Heart right ventricle (tissue), 16 donors: ENCODE measurements at places on chromosomes 16 and 17. TPM values are rescaled to one million over a fixed set of nuclear protein-coding genes. Genes with fewer than 3 reads are reported as not detected.

GRCh38 chr17:72182371-72182873, 61.6 kb downstream of the SOX9 start:
- H3K27me3 ChIP-seq = no peaks in the 10 kb centered on the region
- no peak overlapping the region for H3K4me3 ChIP-seq
- no peak overlapping the region for H3K27ac ChIP-seq
- peaks cover 6% of the 10 kb centered on the region for H3K4me1 ChIP-seq
- H3K36me3 ChIP-seq = no peaks in the 10 kb centered on the region
- DNase-seq = no peak

DNA sequence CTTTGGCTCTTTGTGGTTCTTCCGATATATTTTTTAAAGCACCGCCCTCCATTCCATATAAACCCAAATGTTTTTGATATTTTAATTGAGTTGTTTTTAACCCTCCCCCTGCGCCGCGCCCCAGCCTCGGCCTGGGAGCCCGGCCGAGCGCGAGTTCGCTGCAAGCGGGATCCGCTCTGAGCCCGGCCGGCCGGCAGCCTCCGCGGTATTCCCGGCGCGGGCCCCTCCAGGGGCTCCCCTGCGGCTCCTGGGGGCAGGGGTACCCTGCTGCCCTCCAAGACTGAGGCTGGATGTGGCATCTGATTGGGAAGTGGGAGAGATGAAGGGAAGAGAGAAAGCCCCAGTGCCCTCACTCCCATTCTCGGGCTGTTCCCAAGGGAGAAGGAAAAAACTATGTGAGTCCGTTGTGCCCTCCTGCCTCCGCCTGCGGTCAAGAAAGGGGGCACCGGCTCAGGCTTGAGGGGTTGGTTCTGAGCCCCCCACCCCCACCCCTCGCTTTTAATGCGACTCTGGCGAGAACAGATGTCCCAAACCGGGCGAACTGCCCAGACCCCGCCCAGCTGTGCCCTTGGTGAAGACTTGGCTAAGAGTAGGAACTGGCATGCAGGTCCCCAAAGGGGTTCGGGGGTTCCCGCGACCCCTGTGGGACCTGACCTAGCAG, 8.6 kb downstream of the NEUROD2 start:
- peaks cover 27% of the 10 kb centered on the region for H3K4me1 ChIP-seq
- DNase-seq = no peak
- H3K36me3 ChIP-seq = no peaks in the 10 kb centered on the region
- H3K27me3 ChIP-seq = peaks cover 94% of the 10 kb centered on the region

DNA sequence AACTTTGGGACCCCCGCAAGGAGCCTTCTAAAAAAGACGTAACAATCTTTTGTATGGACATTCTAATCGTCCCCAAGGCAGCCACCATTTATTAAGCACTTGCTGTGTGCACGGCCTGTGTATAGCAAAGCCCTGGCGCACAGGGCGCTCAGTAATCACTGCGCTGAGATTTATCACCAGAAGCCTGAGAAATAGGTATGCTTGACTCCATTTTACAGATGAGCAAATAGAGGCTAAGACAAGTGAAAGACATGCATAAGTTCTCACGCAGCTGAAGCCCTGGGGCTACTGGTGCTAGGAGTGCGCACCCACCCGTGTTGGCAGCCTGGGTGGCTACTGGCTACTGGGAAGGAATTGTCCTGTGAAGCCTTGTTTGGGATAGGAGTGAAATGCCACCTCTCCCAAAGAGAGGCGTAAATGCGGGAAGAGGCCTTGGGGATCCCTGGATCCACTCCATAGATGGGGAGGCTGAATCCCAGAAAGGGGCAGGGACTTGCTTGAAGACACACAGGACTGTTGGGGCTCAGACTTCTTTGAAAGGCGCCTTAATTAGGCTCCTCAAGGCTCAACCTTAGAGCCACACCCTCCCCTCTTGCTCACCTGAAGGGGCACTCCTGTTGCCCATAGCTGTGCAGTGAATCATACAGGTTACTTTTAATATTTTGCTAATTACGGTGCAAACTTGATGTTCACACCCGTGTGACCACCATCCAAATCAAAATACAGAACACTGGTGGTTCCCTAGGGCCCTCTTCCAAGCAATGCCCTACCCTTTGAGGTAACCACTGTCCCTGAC, 634 bp upstream of the NATD1 start:
- no peak for DNase-seq
- no peaks in the 10 kb centered on the region for H3K36me3 ChIP-seq
- H3K4me3 ChIP-seq = peak overlapping the region; percentile 76

GRCh38 chr17:30235386-30236296, at the start of gene SLC6A4:
Gene SLC6A4, minus strand, starts transcription at chr17:30235697. Its CDS starts 13,739 bp downstream, at chr17:30221958.
- H3K27me3 ChIP-seq = peaks cover 50% of the 10 kb centered on the region
- peak within 1 kb of the TSS; percentile 51 for H3K4me3 ChIP-seq
- H3K36me3 ChIP-seq = no peaks in the 10 kb centered on the region
- H3K27ac ChIP-seq = no peak within 1 kb of the TSS

- no peaks in the 10 kb centered on the region for H3K36me3 ChIP-seq
- peak overlapping the region; percentile 94 for H3K4me3 ChIP-seq
- H3K27ac ChIP-seq = peak overlapping the region; percentile 98
- no peak for DNase-seq
- peaks cover 35% of the 10 kb centered on the region for H3K4me1 ChIP-seq
These were observed 929 bp downstream of the SLC25A11 start for GRCh38 chr17:4938688-4939545.

DNA sequence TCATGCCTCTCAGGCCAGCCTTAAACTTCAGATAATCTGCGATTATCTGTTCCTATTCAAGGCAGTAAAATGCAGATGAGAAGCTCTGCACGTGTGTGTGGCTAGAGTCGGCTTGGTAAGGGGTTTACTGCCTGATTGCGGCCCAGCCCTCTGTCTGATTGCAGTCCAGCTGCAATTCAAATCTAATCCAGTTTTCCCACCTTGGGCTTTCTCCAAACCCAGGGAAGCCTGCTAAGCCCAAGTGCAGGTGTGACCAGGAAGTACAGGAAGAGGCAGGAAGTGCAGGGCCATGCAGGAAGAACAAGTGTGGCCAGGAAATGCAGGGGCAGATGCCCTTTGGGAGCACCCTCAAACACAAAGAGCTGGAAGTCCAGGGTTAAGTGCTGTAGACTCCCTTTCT, 314.9 kb downstream of the CEP112 start:
- no peaks in the 10 kb centered on the region for H3K36me3 ChIP-seq
- no peaks in the 10 kb centered on the region for H3K4me1 ChIP-seq
- no peaks in the 10 kb centered on the region for H3K27me3 ChIP-seq
- no peak overlapping the region for H3K27ac ChIP-seq

- no peak overlapping the region for H3K4me3 ChIP-seq
- H3K27ac ChIP-seq = no peak overlapping the region
- H3K4me1 ChIP-seq = peaks cover 2% of the 10 kb centered on the region
- H3K27me3 ChIP-seq = no peaks in the 10 kb centered on the region
These were observed 7.4 kb upstream of the DHRS7B start for GRCh38 chr17:21119247-21119918.

GRCh38 chr16:17885659-17886207, 415.0 kb upstream of the XYLT1 start:
- H3K4me3 ChIP-seq = no peak overlapping the region
- no peaks in the 10 kb centered on the region for H3K36me3 ChIP-seq
- no peaks in the 10 kb centered on the region for H3K27me3 ChIP-seq

- H3K4me3 ChIP-seq = no peak overlapping the region
- no peaks in the 10 kb centered on the region for H3K4me1 ChIP-seq
- DNase-seq = no peak
- H3K27me3 ChIP-seq = peaks cover 25% of the 10 kb centered on the region
- H3K27ac ChIP-seq = no peak overlapping the region
These were observed 21.9 kb downstream of the TPSD1 start for GRCh38 chr16:1277617-1278282.

- no peak for DNase-seq
- H3K27me3 ChIP-seq = no peaks in the 10 kb centered on the region
- peaks cover 2% of the 10 kb centered on the region for H3K4me1 ChIP-seq
- H3K4me3 ChIP-seq = no peak overlapping the region
These were observed 10.7 kb downstream of the SLC5A2 start for GRCh38 chr16:31493506-31494125.

DNA sequence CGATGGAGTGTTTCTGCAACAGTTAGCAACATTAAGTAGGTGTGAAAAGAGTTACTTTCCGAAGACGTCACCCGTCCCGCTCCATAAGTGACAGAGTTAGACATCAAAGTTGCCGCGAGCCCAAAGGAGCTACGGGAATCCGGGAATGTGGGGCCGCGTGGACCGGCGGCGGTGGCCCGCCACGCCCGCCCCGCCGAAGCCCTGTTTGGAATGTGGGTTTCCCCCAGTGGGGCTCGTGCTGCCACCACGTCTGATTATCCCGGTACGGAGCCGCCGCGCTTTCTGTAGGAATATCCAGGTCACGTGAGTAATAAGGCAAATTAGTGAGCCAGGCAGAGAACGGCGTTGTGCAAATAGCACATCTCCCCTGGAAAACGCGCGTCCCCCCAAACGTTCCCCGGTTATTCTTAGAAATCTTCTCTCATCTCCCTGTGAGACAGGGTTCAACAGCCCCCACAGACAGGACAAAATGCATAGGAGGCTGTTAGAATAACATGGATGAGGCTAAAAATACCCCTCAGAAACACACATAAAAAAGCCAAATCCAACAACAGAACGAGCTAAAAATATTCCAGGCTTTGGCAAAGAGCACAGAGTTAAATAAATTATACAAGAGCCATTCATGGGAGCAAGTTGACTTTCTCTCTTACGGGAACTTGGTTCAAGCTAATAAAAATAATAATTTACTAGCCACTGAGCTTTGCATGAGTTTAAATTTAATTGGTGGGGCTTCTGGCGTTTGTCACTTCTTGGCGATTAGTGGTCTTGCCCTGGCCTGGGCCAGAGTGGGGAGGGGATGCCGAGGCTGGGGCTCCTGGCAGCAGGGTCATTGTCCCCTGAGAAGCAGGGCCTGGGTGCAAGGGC, 8.6 kb downstream of the BAHCC1 start:
- H3K4me1 ChIP-seq = peaks cover 72% of the 10 kb centered on the region
- H3K4me3 ChIP-seq = peak overlapping the region; percentile 23
- peak; percentile 49 for DNase-seq
- H3K27ac ChIP-seq = peak overlapping the region; percentile 97
- H3K27me3 ChIP-seq = no peaks in the 10 kb centered on the region

WBP2 gene
- 172 TPM for total RNA-seq

CIITA gene
- total RNA-seq = 9.6 TPM

ZMYND15 gene
- 0.23 TPM for total RNA-seq

ZC3H7A gene
- total RNA-seq = 30.2 TPM

GPT2 gene
- total RNA-seq = 19.3 TPM

CD300E gene
- 0.34 TPM for total RNA-seq

NXPH3 gene
- total RNA-seq = 4.4 TPM

CENPX gene
- 30.3 TPM for total RNA-seq
